ENCODE measurements at places on chromosomes 2 and 18.

GRCh38 chr18:69109686-69110085 lies 291.0 kb upstream of the DOK6 start:
- H3K27me3 ChIP-seq: no peaks in the 10 kb centered on the region
- H3K4me1 ChIP-seq: no peaks in the 10 kb centered on the region
- no peak overlapping the region for H3K27ac ChIP-seq
- no peak for DNase-seq

- H3K27ac ChIP-seq: no peak overlapping the region
- no peak for DNase-seq
- no peaks in the 10 kb centered on the region for H3K27me3 ChIP-seq
- no peak overlapping the region for H3K4me3 ChIP-seq
Observed at GRCh38 chr2:219142329-219142728, 18.3 kb downstream of the NHEJ1 start.

DNA sequence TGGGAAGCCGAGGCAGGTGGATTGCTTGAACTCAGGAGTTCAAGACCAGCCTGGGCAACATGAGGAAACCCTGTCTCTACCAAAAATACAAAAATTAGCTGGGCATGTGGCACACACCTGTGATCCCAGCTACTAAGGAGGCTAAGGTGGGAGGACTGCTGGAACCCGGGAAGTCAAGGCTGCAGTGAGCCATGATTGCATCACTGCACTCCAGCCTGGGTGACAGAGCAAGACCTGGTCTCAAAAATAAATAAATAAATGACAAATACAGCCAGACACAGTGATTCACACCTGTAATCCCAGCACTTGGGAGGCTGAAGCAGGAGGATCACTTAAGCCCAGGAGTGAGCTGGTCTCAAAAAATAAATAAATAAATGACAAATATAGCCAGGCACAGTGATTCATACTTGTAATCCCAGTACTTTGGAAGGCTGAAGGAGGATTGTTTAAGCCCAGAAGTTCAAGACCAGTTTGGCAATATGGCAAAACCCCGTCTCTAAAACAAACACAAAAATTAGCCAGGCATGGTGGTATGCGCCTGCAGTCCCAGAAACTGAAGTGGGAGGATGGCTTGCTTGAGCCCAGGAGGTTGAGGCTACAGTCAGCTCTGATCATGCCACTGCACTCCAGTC lies 6.2 kb downstream of the KANSL3 start:
- H3K27me3 ChIP-seq: no peaks in the 10 kb centered on the region
- H3K27ac ChIP-seq: no peak overlapping the region
- peaks cover 47% of the 10 kb centered on the region for H3K36me3 ChIP-seq
- peaks cover 31% of the 10 kb centered on the region for H3K4me1 ChIP-seq
- no peak overlapping the region for H3K4me3 ChIP-seq
- DNase-seq: no peak

- DNase-seq: no peak
- H3K27me3 ChIP-seq: no peaks in the 10 kb centered on the region
- H3K4me3 ChIP-seq: no peak overlapping the region
- no peak overlapping the region for H3K27ac ChIP-seq
- H3K36me3 ChIP-seq: no peaks in the 10 kb centered on the region
Observed at GRCh38 chr2:1676091-1676912, 68.0 kb downstream of the PXDN start.

DNA sequence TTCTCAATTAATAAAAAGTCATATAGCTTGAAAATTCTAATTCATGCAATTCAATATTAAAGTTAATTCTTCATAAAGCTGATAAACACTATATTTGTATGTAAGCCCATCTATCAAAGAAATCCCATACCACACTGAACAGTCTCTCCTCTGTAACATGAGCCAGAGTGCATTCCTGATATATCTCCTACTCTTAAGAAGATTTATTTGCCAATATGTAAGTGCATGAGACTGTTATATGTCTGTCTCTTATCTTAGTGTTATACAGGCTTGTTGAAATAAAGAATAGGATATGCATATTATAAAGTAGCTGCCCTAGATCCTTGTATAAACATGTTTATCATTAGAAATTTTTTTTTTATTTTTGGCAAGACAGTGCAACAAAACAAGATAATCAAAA lies 40.4 kb upstream of the TTC32 start:
- no peaks in the 10 kb centered on the region for H3K4me1 ChIP-seq
- peaks cover 5% of the 10 kb centered on the region for H3K36me3 ChIP-seq
- H3K27me3 ChIP-seq: no peaks in the 10 kb centered on the region
- no peak overlapping the region for H3K4me3 ChIP-seq

DNA sequence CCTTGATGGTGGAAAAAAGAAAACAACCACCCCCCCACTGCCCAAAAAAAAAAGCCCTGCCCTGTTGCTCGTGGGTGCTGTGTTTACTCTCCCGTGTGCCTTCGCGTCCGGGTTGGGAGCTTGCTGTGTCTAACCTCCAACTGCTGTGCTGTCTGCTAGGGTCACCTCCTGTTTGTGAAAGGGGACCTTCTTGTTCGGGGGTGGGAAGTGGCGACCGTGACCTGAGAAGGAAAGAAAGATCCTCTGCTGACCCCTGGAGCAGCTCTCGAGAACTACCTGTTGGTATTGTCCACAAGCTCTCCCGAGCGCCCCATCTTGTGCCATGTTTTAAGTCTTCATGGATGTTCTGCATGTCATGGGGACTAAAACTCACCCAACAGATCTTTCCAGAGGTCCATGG lies 28.0 kb downstream of the MAL start:
- no peak overlapping the region for H3K4me3 ChIP-seq
- peak overlapping the region; percentile 72 for H3K27ac ChIP-seq
- H3K4me1 ChIP-seq: peaks cover 52% of the 10 kb centered on the region
- peaks cover 45% of the 10 kb centered on the region for H3K36me3 ChIP-seq

GRCh38 chr2:175030380-175031271 lies 25.4 kb upstream of the CHN1 start:
- DNase-seq: no peak
- no peak overlapping the region for H3K4me3 ChIP-seq
- no peak overlapping the region for H3K27ac ChIP-seq

GRCh38 chr18:1848716-1849115 lies 722.6 kb downstream of the METTL4 start:
- H3K27me3 ChIP-seq: peaks cover 2% of the 10 kb centered on the region
- no peak overlapping the region for H3K27ac ChIP-seq
- DNase-seq: no peak
- H3K36me3 ChIP-seq: no peaks in the 10 kb centered on the region
- no peak overlapping the region for H3K4me3 ChIP-seq

- no peaks in the 10 kb centered on the region for H3K27me3 ChIP-seq
- no peaks in the 10 kb centered on the region for H3K4me1 ChIP-seq
- no peak overlapping the region for H3K4me3 ChIP-seq
- DNase-seq: no peak
Observed at GRCh38 chr2:163044114-163044513, 205.5 kb upstream of the KCNH7 start.

DNA sequence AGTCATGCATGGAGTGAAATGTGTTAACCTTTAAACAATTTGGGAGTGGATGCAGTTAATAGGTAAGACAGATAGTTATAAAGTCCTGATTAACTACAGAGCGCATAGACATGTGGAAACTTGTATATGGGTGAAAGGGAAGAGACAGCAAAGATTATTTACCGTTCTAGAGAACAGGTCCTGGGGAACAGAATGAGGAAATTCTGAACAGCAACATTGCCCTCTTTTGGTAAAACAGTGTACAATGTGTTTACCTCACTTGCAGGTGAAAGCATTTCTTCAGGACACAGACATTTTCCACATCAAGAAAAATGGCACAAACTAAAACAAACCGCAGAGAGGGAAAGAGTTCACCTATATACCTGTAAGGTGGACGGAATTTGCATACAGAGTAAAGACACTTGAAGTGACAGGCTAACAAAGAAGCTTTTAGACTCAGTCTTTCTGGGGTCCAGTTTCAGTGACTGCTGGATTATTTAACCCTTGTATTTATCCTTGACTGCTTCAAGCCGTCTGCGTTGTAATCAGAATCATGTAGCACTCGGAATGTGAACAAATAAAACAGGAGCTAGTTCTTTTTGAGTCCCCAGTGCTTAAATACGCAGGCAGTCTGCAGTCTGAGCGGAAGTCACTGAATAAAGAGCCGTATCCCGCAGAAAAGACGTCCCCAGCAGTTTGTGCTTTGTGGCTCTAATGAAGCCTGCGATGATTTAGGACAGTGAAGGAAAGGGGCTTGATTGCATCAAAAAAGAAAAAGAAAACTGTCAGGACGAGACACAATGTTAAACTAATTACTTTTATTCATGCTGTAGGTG lies 364.8 kb upstream of the GALNT5 start:
- peaks cover 17% of the 10 kb centered on the region for H3K4me1 ChIP-seq
- H3K4me3 ChIP-seq: peak overlapping the region; percentile 45
- H3K27ac ChIP-seq: no peak overlapping the region
- no peak for DNase-seq

DNA sequence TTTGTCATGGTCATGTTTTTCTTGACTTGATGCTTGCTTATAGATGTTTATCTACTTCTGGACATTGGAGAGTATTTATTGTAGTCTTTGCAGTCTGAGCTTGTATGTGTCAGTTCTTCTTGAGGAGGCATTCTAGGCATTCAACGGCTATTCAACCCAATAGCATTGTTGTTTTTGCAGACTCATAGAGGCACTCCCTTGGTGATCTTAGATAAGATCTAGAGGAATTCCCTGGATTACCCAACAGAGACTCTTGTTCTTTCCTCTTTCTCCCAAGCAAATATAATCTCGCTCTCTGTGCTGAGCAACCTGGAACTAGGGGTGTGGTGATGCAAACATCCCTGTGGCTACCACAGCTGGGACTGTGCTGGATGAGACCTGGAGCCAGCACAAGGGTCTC lies 40.4 kb downstream of the SYT4 start:
- H3K27ac ChIP-seq: no peak overlapping the region
- no peak overlapping the region for H3K4me3 ChIP-seq
- DNase-seq: no peak
- no peaks in the 10 kb centered on the region for H3K36me3 ChIP-seq

DNA sequence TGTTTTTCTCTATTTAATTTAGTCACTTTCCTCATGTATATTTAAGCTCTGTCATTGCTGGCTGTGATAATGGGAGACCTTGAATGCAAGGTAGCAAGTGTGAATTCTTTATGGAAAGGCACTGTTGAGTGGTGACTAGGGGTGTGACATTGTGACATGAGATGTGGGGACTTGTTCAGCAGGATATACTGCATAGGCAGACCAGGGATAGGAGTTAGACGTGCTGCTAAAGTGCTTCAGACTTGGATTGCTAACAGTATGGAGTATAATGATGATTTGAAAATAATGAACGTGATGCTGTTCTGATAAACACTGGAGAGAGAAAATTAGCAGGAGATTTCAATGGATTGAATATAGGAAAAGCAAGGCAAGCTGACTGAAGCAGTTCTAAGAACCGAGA lies 135.1 kb downstream of the NCOA1 start:
- H3K27me3 ChIP-seq: no peaks in the 10 kb centered on the region
- no peak overlapping the region for H3K4me3 ChIP-seq
- no peaks in the 10 kb centered on the region for H3K4me1 ChIP-seq
- peaks cover 4% of the 10 kb centered on the region for H3K36me3 ChIP-seq

- DNase-seq: no peak
- no peaks in the 10 kb centered on the region for H3K36me3 ChIP-seq
- peaks cover 24% of the 10 kb centered on the region for H3K27me3 ChIP-seq
- no peak overlapping the region for H3K27ac ChIP-seq
- no peaks in the 10 kb centered on the region for H3K4me1 ChIP-seq
Observed at GRCh38 chr18:37393945-37394609, 171.5 kb downstream of the CELF4 start.

- no peak for DNase-seq
- H3K4me3 ChIP-seq: no peak overlapping the region
- no peaks in the 10 kb centered on the region for H3K4me1 ChIP-seq
- H3K27me3 ChIP-seq: no peaks in the 10 kb centered on the region
- no peak overlapping the region for H3K27ac ChIP-seq
Observed at GRCh38 chr2:197934934-197935289, 130.5 kb downstream of the PLCL1 start.

DNA sequence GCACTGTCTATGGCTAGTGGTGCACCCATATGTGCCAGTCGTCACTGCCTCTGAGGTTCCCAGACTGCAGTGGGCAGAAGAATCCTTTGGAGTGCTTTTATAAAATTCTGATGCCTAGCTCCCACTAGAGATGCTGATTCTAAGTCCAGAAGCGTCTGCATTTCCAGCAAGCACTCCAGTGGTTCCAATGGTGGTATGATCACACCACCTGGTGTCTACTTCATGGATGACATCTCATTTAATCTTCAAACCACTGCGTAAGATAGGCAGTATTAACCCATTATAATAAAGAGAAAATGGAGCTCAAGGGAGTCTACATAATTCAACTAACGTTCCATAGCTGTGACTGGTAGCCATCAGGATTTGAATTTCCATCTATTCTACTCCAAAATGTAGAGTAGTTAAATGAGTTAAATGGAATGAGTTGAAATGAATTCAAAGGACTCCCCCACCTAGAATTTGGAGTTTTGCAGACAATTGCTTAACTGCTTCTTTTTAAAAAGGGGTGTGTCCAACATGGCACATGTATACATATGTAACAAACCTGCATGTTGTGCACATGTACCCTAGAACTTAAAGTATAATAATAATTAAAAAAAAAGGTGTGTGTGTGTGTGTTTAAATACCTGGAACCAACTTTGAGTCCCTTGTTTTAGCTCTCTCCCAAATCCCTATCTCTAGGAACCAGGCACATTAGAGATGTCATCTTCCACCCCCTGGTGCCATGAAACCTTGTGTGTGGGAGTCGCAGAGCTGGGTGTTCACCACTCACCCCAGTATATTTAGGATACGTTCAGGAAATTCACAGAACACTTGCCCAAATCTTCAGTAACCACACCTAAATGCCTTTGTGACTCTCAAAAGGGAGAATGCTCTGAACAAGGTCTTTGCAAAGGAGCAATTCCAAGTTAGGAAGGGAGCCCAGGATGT lies 14.1 kb downstream of the LAMA3 start:
- peaks cover 6% of the 10 kb centered on the region for H3K4me1 ChIP-seq
- H3K36me3 ChIP-seq: peaks cover 8% of the 10 kb centered on the region
- no peak overlapping the region for H3K27ac ChIP-seq
- H3K4me3 ChIP-seq: no peak overlapping the region

GRCh38 chr18:8890957-8891464 lies 185.7 kb downstream of the MTCL1 start:
- peaks cover 6% of the 10 kb centered on the region for H3K27me3 ChIP-seq
- DNase-seq: no peak
- no peak overlapping the region for H3K4me3 ChIP-seq
- no peak overlapping the region for H3K27ac ChIP-seq
- no peaks in the 10 kb centered on the region for H3K36me3 ChIP-seq

DNA sequence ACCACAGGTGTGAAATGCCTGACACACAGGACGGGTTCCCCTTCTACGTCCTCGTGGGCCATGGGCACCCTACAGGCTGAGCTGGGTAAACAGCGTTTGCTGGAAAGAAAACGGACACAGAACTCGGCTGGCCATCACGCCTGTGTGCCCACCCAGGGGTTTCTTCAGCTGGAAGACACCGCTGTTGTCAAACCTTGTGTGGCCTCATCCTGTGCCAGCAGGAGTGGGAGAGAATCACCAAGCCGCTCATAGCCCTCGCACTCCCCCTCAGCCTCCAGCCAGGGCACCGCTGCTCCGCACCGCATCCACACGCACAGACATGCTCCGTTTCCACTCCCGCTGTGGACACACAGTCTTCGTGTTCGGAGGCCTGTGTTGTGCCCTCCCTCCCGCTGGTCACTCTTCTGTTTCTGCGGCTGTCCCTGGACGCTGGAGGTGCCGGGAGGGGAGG lies 161.4 kb downstream of the PXDN start:
- H3K27me3 ChIP-seq: no peaks in the 10 kb centered on the region
- DNase-seq: peak; percentile 10
- H3K36me3 ChIP-seq: no peaks in the 10 kb centered on the region

GRCh38 chr2:19874726-19875125 lies 27.1 kb downstream of the TTC32 start:
- no peak overlapping the region for H3K4me3 ChIP-seq
- peaks cover 20% of the 10 kb centered on the region for H3K36me3 ChIP-seq
- H3K27me3 ChIP-seq: no peaks in the 10 kb centered on the region
- peaks cover 10% of the 10 kb centered on the region for H3K4me1 ChIP-seq
- no peak for DNase-seq
- H3K27ac ChIP-seq: no peak overlapping the region

Measured in activated naive CD8-positive, alpha-beta T cell treated with anti-CD3 and anti-CD28 coated beads, Interleukin-2, amount 10 ng/mL, durations not matched to agents 7 days and 5 days (primary cell).